ENCODE measurements at places on chromosomes 3 and 15. TPM values are rescaled to one million over a fixed set of nuclear protein-coding genes. Genes with fewer than 3 reads are reported as not detected.
A peak's percentile ranks its signal among the peaks of the same experiment; 100 is the strongest.

Gene CLDN16
- not detected for total RNA-seq

Gene CPLX3
- total RNA-seq: 4.6 TPM

Gene COL7A1
- 12.5 TPM for total RNA-seq

Gene THRB
- 26.5 TPM for total RNA-seq

Gene PATL2
- 2.6 TPM for total RNA-seq

Gene UBA3
- 87.0 TPM for total RNA-seq

Gene GOLGA6B
- not detected for total RNA-seq

Gene GP5
- total RNA-seq: not detected

Gene ROPN1B
- total RNA-seq: 4.3 TPM

Gene MESP2
- total RNA-seq: 0.21 TPM

Gene SGO1
- not detected for total RNA-seq

Gene SLC22A13
- not detected for total RNA-seq

Gene CDCP1
- 0.82 TPM for total RNA-seq

Gene CSTA
- 1.5 TPM for total RNA-seq

Gene CYP1A2
- not detected for total RNA-seq

DNA sequence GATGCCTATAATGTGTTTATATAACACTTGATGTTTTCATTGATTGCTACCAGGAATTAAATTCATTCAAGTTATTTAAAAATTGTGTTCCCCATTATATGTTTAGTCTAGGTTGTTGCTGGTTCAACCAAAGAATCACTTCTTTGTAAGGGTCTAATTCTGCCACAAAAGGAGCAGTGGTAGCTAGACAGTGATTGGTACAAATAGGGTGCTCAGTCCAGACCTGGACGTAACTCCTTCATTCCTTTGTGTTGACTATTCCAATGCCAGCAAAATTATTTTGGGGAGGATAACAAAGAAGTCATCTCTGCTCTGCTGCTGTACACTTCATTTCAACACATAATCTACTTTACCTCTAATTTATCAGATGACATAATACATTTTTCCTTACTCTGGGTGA is 1.2 kb downstream of the CHMP2B start:
- H3K27me3 ChIP-seq: no peaks in the 10 kb centered on the region
- H3K4me1 ChIP-seq: peaks cover 11% of the 10 kb centered on the region
- no peak overlapping the region for H3K27ac ChIP-seq
- peak overlapping the region; percentile 98 for H3K4me3 ChIP-seq
- DNase-seq: no peak

GRCh38 chr15:42138411-42138810 is 18.0 kb downstream of the PLA2G4F start:
- no peaks in the 10 kb centered on the region for H3K4me1 ChIP-seq
- DNase-seq: no peak
- no peak overlapping the region for H3K4me3 ChIP-seq

GRCh38 chr15:56339594-56339993 is 25.6 kb upstream of the TEX9 start:
- no peaks in the 10 kb centered on the region for H3K27me3 ChIP-seq
- no peaks in the 10 kb centered on the region for H3K4me1 ChIP-seq
- no peak overlapping the region for H3K27ac ChIP-seq

DNA sequence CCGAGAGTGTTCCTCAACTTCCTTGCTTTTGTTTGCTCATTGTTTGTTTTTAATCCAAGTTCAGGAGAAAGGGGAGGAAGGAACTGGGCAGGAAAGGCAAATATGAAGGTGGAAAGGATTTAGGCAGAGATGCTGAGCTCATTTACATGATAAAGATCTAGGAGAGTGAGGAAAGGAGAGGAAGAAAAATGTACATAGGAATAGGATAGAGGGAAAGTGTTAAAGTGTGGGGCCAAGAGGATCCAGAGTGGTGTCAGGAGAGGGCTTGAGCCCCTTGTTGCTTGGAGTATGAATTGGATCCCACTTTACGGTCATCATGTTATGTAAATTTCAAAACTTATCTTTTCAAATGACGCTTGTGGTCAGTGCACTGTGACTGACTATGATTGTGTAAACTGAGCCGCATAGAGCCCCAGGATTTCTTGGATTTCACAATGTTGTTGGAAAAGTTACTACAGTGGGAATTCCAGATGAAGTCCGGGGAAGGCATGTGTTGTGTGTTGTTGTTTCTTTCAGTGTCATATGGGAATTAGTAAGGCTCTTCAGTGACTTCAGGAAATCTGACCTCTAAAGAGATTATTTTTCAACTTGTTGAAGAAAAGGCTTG is 15.0 kb upstream of the PLD1 start:
- H3K27me3 ChIP-seq: no peaks in the 10 kb centered on the region
- H3K27ac ChIP-seq: peak overlapping the region; percentile 40
- H3K36me3 ChIP-seq: no peaks in the 10 kb centered on the region
- H3K4me3 ChIP-seq: no peak overlapping the region
- DNase-seq: no peak

GRCh38 chr3:61743067-61743466 is 181.7 kb downstream of the PTPRG start:
- H3K27ac ChIP-seq: no peak overlapping the region
- H3K36me3 ChIP-seq: no peaks in the 10 kb centered on the region
- DNase-seq: no peak
- no peaks in the 10 kb centered on the region for H3K27me3 ChIP-seq
- H3K4me3 ChIP-seq: no peak overlapping the region
- H3K4me1 ChIP-seq: peaks cover 31% of the 10 kb centered on the region

GRCh38 chr3:150763122-150763840 is at the start of gene SIAH2:
Gene SIAH2, minus strand, starts transcription at chr3:150763169. Its CDS starts 320 bp downstream, at chr3:150762849.
- peaks cover 44% of the 10 kb centered on the region for H3K4me1 ChIP-seq
- H3K4me3 ChIP-seq: peak within 1 kb of the TSS; percentile 84
- H3K27me3 ChIP-seq: no peaks in the 10 kb centered on the region
- H3K36me3 ChIP-seq: peaks cover 10% of the 10 kb centered on the region

DNA sequence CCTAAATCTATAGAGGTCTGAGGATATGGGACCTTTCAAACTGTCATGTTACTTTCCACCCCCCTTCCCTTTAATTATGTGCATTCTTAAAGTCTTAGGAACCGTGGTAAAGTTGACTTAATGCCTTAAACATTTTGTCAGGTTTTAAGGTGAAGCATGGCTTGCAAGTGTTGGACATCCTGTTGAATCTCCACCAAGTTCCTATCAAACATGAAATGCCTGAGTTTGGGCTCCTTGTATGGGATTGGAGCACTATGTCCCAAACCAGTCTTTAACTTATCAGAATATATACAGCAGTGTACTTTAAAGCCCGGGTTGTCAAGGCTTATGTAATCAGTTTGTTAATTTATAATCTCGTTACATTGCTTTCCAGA is 1.1 kb downstream of the SNRK start:
- DNase-seq: no peak
- peak overlapping the region; percentile 90 for H3K27ac ChIP-seq
- peaks cover 75% of the 10 kb centered on the region for H3K4me1 ChIP-seq
- peaks cover 6% of the 10 kb centered on the region for H3K36me3 ChIP-seq
- H3K4me3 ChIP-seq: peak overlapping the region; percentile 38
- H3K27me3 ChIP-seq: no peaks in the 10 kb centered on the region

DNA sequence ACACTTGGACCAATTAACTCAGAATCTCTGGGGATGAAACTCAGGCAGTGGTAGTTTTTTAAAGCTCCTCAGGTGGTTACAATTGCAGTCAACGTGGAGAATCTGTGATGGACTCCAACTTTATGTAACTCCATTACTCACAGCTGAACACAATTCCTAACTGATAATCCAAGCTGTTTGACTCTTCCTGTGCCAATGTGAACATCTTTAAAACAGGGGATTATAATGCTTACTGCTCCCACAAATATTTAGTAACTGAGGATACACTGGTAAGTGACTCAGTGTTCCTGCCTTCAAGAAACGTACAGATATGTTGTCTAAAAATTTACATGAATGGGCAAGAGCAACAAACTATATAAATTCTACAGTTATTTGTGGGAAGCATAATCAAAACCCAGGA is 85.6 kb downstream of the OSBPL10 start:
- H3K27ac ChIP-seq: no peak overlapping the region
- no peaks in the 10 kb centered on the region for H3K36me3 ChIP-seq
- no peaks in the 10 kb centered on the region for H3K27me3 ChIP-seq
- no peak overlapping the region for H3K4me3 ChIP-seq

- H3K4me3 ChIP-seq: no peak overlapping the region
- no peaks in the 10 kb centered on the region for H3K27me3 ChIP-seq
- peaks cover 4% of the 10 kb centered on the region for H3K4me1 ChIP-seq
- no peak overlapping the region for H3K27ac ChIP-seq
Measured at GRCh38 chr15:80945605-80946004, 44.0 kb downstream of the MESD start.

- peaks cover 2% of the 10 kb centered on the region for H3K4me1 ChIP-seq
- peaks cover 4% of the 10 kb centered on the region for H3K27me3 ChIP-seq
- H3K36me3 ChIP-seq: no peaks in the 10 kb centered on the region
- H3K4me3 ChIP-seq: no peak overlapping the region
Measured at GRCh38 chr3:57393977-57394376, 101.5 kb upstream of the ASB14 start.

DNA sequence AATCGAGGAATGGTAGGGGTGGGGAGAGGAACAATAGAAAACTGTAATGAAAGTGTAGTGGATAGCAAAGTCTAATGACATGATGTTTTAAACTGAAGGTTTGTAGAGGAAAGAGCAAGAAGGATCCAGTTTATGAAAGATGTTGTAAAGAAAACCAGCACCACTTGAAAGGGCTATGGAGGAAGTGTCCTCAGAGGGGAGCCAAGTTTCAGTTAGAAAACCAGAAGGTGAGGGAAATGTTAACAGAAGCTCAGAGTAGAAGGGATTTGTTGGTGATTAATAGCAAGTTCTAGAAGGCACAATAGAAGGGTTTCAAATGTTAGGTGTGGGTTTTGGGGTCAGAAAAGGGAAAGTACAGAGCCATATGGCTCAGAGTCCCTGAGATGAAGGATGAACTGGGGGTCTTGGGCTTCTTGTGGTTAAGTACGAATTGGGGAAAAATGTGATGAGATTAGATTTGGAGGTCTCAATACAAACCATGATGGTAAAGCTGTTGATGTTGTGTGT is 33.8 kb upstream of the LRRC58 start:
- no peak overlapping the region for H3K4me3 ChIP-seq
- H3K36me3 ChIP-seq: no peaks in the 10 kb centered on the region
- H3K27me3 ChIP-seq: no peaks in the 10 kb centered on the region
- no peaks in the 10 kb centered on the region for H3K4me1 ChIP-seq

GRCh38 chr3:72660270-72661114 is 187.8 kb downstream of the SHQ1 start:
- no peak overlapping the region for H3K4me3 ChIP-seq
- peaks cover 5% of the 10 kb centered on the region for H3K4me1 ChIP-seq
- no peaks in the 10 kb centered on the region for H3K27me3 ChIP-seq
- no peak for DNase-seq
- H3K27ac ChIP-seq: peak overlapping the region; percentile 62
- no peaks in the 10 kb centered on the region for H3K36me3 ChIP-seq

DNA sequence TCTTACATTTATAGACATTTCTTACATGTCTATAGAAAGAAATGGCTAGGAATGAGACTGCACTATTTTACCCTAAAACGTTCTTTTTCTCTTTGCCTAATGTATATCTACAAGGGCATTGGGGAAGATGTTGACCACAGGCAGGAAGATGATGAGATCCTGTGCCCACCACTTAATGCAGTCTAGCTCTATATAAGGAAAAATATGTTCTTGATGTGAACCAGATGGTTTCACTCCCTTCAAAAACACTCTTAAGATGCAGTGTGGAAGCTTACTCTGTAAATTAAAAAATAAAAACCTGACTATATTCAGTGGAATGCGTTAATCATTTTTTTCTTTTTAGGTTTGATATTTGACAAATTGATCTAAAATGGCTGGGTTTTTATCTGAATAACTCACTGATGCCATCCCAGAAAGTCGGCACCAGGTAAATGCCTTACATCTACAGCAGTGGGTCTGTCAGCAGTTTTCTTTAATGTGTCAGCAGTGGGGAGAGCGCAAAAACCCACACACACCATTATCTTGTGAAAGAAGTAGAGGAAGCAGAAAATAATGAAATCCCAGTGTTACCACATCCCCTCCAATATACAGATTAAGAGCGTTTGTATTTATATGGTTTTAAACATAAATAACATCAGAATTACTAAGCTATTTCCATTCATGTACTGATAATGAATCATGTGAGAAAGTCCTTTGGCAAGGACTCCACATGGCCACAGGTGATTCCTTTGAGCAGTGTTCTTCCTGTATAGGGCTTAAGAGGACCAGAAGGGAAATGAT is 10.1 kb downstream of the AGTR1 start:
- H3K27ac ChIP-seq: no peak overlapping the region
- H3K27me3 ChIP-seq: no peaks in the 10 kb centered on the region
- H3K4me3 ChIP-seq: no peak overlapping the region
- H3K36me3 ChIP-seq: no peaks in the 10 kb centered on the region
- H3K4me1 ChIP-seq: no peaks in the 10 kb centered on the region

- no peak overlapping the region for H3K27ac ChIP-seq
- H3K27me3 ChIP-seq: peaks cover 85% of the 10 kb centered on the region
- no peak for DNase-seq
- H3K4me3 ChIP-seq: no peak overlapping the region
- no peaks in the 10 kb centered on the region for H3K36me3 ChIP-seq
Measured at GRCh38 chr3:127391436-127392155, 103.8 kb upstream of the PRR20G start.

DNA sequence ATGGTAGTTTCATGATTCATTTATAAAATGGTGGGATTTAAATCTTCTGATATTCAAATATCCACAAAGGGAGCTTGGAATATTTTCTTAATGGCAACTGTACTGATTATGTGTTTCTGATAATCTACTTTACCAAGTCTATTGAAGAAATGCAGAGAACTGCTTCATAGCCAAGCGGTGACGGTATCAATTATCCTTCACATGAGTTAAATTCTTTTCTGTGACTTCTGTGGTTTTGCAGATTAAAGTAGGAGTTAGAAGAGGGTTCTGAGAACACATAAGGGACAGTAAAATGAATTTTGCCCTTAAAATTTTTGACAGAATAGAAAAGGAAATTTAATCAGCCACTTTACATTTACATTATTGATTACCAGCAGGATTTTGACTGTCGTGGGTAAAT is 563.2 kb downstream of the GBE1 start:
- H3K36me3 ChIP-seq: no peaks in the 10 kb centered on the region
- no peak for DNase-seq
- no peak overlapping the region for H3K27ac ChIP-seq
- no peaks in the 10 kb centered on the region for H3K27me3 ChIP-seq
- no peaks in the 10 kb centered on the region for H3K4me1 ChIP-seq
- no peak overlapping the region for H3K4me3 ChIP-seq

DNA sequence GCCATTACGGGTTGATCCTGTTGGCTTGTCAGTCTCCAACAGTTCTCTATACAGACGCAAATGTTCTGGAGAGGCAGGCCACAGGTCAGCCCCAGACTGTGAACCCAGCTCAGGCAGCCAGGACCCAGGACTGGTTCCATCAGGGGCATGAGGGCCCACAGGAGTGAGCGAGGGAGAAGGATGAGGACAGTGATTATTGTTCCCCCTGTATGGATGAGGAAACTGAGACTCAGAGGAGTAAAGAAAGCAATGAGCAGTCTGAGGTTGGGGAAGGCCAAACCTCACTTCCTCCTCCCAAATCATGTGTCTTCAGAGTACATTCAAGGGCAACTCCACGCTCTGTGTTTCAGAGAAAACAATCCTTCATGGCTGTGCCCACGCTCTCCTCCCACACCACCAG is 121.9 kb downstream of the RPLP1 start:
- H3K4me1 ChIP-seq: no peaks in the 10 kb centered on the region
- no peaks in the 10 kb centered on the region for H3K36me3 ChIP-seq
- DNase-seq: no peak
- H3K27me3 ChIP-seq: peaks cover 17% of the 10 kb centered on the region
- no peak overlapping the region for H3K4me3 ChIP-seq

GRCh38 chr3:42149532-42149931 is 58.4 kb downstream of the TRAK1 start:
- no peaks in the 10 kb centered on the region for H3K27me3 ChIP-seq
- no peaks in the 10 kb centered on the region for H3K36me3 ChIP-seq
- no peak overlapping the region for H3K27ac ChIP-seq
- no peak for DNase-seq
- H3K4me3 ChIP-seq: no peak overlapping the region

GRCh38 chr15:69562564-69562963 is 109.9 kb downstream of the RPLP1 start:
- no peak overlapping the region for H3K4me3 ChIP-seq
- DNase-seq: no peak
- no peak overlapping the region for H3K27ac ChIP-seq
- no peaks in the 10 kb centered on the region for H3K36me3 ChIP-seq
- no peaks in the 10 kb centered on the region for H3K4me1 ChIP-seq

Data from heart right ventricle (tissue), 16 donors.